ENCODE measurements at places on chromosomes 2 and 18. TPM values are rescaled to one million over a fixed set of nuclear protein-coding genes. Genes with fewer than 3 reads are reported as not detected.

GRCh38 chr18:57008001-57008686 lies 138.7 kb upstream of the BOD1L2 start:
- no peak overlapping the region for H3K27ac ChIP-seq
- H3K27me3 ChIP-seq, result no peaks in the 10 kb centered on the region
- no peak for DNase-seq
- no peak overlapping the region for H3K4me3 ChIP-seq
- peaks cover 16% of the 10 kb centered on the region for H3K4me1 ChIP-seq

- H3K36me3 ChIP-seq, result no peaks in the 10 kb centered on the region
- DNase-seq, result no peak
- H3K27ac ChIP-seq, result no peak overlapping the region
- H3K27me3 ChIP-seq, result no peaks in the 10 kb centered on the region
These were observed 252.4 kb downstream of the RNF144A start for GRCh38 chr2:7169593-7169992.

DNA sequence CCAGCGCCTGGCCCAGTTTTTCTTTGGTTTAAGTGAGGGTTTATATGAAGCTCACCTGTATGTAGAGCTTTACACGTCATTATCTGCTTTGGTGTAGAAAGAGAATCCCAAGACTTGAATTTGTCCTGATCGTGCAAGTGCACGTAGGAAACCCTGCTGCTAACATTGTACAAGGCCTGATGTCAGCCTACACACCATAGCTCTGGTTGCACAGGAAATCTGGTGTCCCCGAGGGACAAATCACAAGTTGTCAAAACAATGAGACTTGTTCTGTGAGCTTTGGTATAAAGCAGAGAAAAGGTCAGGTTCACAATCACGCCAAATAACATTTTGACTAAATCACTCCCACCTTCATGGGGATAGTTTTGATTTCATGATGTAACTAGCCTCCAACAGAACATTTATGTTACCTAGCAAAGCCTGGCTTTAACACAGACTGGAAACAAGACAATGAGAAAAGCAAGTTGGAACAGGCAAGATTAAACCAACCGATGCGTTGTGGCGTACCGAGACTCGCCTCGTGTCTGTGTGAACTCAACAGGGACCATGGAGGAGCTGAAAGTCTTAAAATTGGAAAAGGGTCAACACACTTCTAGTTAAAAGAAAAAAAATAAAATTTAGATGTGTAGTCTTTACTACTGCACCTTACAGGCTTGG lies 41.4 kb downstream of the ZAP70 start:
- H3K4me1 ChIP-seq, result no peaks in the 10 kb centered on the region
- no peak overlapping the region for H3K27ac ChIP-seq
- no peak overlapping the region for H3K4me3 ChIP-seq
- H3K27me3 ChIP-seq, result no peaks in the 10 kb centered on the region

DNA sequence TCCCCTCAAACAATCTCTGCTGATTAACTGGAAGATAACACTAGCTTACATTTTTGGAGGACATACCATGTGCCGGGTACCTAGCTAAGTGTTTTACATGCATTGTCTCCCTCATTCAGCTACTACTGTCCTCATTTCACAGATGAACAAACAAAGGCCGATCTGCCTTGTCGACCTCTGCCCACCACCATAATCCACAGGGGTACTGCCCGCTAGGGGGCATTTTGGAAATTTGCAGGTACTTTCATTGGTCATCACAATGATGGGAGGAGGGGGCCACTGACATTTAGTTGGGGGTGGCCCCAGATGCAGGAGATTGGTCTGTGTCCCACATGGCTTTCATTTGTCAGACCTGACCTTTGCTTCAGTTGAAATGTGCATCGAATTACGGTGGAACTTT lies 3.9 kb upstream of the TMEM163 start:
- H3K36me3 ChIP-seq, result no peaks in the 10 kb centered on the region
- no peaks in the 10 kb centered on the region for H3K4me1 ChIP-seq
- H3K4me3 ChIP-seq, result no peak overlapping the region
- no peak overlapping the region for H3K27ac ChIP-seq

Gene HOXD4
- total RNA-seq, result not detected

Gene ZBTB7C
- not detected for total RNA-seq

Gene NLRC4
- total RNA-seq, result 0.40 TPM

GRCh38 chr2:42762823-42763804 lies 821 bp downstream of the OXER1 start:
- no peaks in the 10 kb centered on the region for H3K4me1 ChIP-seq
- no peak overlapping the region for H3K27ac ChIP-seq
- no peak overlapping the region for H3K4me3 ChIP-seq
- DNase-seq, result no peak

- no peak overlapping the region for H3K4me3 ChIP-seq
- peak; percentile 45 for DNase-seq
- H3K27me3 ChIP-seq, result no peaks in the 10 kb centered on the region
- H3K4me1 ChIP-seq, result no peaks in the 10 kb centered on the region
- H3K36me3 ChIP-seq, result no peaks in the 10 kb centered on the region
These were observed 4.4 kb downstream of the CCL20 start for GRCh38 chr2:227817850-227818674.

DNA sequence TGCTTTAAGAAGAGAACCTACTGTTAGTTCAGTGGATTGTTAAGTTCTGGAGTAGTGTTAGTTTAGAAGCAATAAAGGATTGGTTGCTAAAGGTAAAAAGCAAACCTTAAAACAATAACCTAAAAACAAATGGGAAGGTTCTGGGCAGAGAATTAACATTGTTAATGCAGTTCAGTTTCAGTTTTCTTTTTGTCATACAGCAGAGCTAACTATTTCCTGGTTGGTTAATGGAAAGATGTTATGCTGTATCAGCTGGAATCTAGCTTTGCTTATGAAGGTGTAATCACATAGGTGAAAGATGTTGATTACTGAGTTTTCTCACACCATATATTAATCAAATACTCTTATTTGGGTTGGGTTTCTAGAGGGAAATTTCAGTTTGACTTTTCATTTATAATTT lies 23.8 kb downstream of the SMAD4 start:
- peak overlapping the region; percentile 72 for H3K27ac ChIP-seq
- H3K27me3 ChIP-seq, result no peaks in the 10 kb centered on the region
- H3K36me3 ChIP-seq, result peaks cover 13% of the 10 kb centered on the region
- no peak for DNase-seq

DNA sequence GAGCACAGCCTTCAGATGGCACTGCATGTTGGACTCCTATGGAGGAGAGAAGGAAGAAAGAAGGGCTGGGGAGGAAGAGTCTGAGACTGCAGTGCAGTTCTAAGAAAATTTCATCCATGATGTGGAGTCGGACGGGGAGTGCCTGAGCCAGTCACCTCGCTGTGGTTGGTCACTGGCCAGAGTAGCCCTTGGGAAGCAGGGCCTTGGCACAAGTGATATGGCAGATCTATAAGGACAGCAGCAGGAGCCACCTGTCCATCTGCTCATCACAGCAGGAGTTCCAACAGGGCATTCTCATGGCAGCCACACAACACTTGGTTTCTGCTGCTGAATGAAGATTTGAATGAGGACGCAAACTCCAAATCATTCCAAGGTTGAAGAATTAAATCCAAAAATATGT lies 314.8 kb downstream of the CYP26B1 start:
- no peak overlapping the region for H3K27ac ChIP-seq
- H3K4me1 ChIP-seq, result no peaks in the 10 kb centered on the region
- H3K4me3 ChIP-seq, result no peak overlapping the region
- peaks cover 1% of the 10 kb centered on the region for H3K27me3 ChIP-seq

GRCh38 chr18:5106730-5107129 lies 90.3 kb downstream of the AKAIN1 start:
- H3K4me1 ChIP-seq, result no peaks in the 10 kb centered on the region
- H3K4me3 ChIP-seq, result no peak overlapping the region
- H3K27ac ChIP-seq, result no peak overlapping the region
- no peak for DNase-seq
- H3K36me3 ChIP-seq, result no peaks in the 10 kb centered on the region
- H3K27me3 ChIP-seq, result no peaks in the 10 kb centered on the region

Gene THADA
- total RNA-seq, result 32.6 TPM

DNA sequence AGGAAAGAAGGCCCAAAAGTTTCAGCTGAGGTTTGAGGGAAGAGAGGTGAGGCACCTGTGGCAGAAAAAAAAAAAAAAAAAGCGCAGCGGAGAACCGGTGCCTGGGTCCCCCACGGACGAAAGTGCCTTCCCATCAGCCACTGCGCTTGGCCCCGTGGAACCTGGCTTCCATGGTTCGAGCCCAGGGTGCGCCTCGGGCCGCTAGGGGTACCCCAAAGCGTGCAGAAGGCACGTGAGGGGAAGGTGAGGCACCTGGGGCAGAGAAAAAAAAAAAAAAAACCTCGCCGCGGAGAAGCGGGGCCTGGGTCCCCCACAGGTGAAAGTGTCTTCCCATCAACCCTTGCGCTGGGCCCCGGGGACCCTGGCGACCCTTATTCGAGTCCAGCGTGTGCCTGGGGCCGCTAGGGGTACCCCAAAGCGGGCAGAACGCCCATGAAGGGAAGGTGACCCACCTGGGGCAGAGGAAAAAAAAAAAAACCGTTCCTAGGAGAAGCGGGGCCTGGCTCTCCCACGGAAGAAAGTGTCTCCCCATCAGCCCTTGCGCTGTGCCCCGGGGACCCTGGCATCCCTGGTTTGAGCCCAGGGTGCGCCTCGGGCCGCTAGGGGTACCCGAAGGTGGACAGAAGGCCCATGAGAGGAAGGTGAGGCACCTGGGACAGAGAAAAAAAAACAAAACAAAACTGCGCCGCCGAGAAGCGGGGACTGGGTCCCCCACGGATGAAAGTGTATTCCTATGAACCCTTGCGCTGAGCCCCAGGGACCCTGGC lies 228.6 kb downstream of the CCDC74A start:
- H3K27me3 ChIP-seq, result no peaks in the 10 kb centered on the region
- DNase-seq, result no peak
- no peak overlapping the region for H3K4me3 ChIP-seq
- no peak overlapping the region for H3K27ac ChIP-seq
- H3K4me1 ChIP-seq, result no peaks in the 10 kb centered on the region

GRCh38 chr2:74719066-74719465 lies 65.0 kb downstream of the SEMA4F start:
- no peaks in the 10 kb centered on the region for H3K36me3 ChIP-seq
- no peak overlapping the region for H3K27ac ChIP-seq
- no peak for DNase-seq
- H3K4me3 ChIP-seq, result no peak overlapping the region

DNA sequence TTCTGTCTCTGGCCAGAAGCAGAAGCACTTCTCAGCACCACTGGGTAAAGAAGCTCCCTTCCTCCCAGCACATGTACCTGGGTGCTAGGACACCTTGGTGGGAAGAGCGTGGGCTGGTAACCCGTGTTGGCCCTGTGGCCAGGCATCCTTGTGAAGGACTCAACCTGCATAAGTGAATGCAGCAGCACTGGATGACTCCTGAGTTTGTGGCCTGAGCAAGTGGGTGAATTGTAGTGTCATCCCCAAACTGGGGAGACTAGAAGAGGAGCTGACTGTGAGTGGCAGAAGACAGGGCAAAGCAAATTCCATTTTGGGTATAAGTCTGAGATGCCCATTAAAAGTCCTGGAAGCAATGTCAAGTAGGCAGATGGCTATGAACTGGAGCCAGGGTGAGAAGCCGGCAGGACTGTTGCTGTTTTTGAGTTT lies 63.4 kb downstream of the STAT1 start:
- no peak overlapping the region for H3K4me3 ChIP-seq
- no peak for DNase-seq
- H3K36me3 ChIP-seq, result no peaks in the 10 kb centered on the region
- H3K27me3 ChIP-seq, result no peaks in the 10 kb centered on the region
- H3K27ac ChIP-seq, result no peak overlapping the region

Gene POTEI
- 0.11 TPM for total RNA-seq

- no peak overlapping the region for H3K4me3 ChIP-seq
- H3K4me1 ChIP-seq, result no peaks in the 10 kb centered on the region
- H3K27me3 ChIP-seq, result no peaks in the 10 kb centered on the region
- no peak for DNase-seq
- H3K36me3 ChIP-seq, result no peaks in the 10 kb centered on the region
- no peak overlapping the region for H3K27ac ChIP-seq
These were observed 24.6 kb downstream of the ITGB6 start for GRCh38 chr2:160175169-160176134.

GRCh38 chr2:67772216-67773170 lies 290.3 kb downstream of the C1D start:
- no peaks in the 10 kb centered on the region for H3K36me3 ChIP-seq
- H3K4me3 ChIP-seq, result no peak overlapping the region
- H3K27ac ChIP-seq, result no peak overlapping the region
- no peak for DNase-seq
- no peaks in the 10 kb centered on the region for H3K4me1 ChIP-seq

Gene CXCR1
- not detected for total RNA-seq

DNA sequence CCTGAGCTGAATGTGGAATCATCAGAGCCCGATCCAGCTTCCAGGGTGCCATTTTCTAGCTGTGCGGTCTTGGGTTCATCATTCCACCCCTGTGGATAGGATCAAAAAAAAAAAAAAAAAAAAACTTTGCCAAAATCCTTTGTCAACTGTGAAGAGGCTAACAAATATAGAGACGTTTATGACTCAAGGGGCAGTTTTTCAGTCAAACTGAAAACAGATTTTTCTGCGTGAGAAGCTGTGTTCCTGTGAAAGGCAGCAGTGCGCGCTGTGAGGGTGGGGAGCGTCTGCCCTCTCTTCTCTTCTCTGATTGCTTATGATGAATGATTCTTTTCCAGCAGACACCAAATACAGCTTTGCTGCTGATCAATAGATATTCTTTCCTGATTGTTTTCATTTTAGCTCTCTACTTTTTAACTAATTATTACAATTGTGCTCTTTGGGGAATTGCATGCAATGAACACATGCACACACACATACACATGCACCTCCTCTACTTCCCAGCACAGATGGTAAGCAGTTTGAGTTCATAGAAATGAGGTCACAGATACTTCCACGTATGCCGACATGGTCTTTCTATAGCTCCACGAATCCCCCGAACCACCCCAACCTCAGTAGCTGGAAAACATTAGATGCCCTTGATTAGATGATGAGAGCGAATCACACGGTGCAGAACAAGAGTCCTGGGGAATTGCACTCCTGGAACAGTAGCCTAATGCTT lies 175.4 kb downstream of the NRP2 start:
- no peaks in the 10 kb centered on the region for H3K4me1 ChIP-seq
- DNase-seq, result no peak
- no peak overlapping the region for H3K4me3 ChIP-seq
- H3K27ac ChIP-seq, result no peak overlapping the region

- no peak for DNase-seq
- H3K36me3 ChIP-seq, result no peaks in the 10 kb centered on the region
- no peaks in the 10 kb centered on the region for H3K27me3 ChIP-seq
- no peaks in the 10 kb centered on the region for H3K4me1 ChIP-seq
These were observed 39.5 kb downstream of the EPHA4 start for GRCh38 chr2:221532641-221533040.

DNA sequence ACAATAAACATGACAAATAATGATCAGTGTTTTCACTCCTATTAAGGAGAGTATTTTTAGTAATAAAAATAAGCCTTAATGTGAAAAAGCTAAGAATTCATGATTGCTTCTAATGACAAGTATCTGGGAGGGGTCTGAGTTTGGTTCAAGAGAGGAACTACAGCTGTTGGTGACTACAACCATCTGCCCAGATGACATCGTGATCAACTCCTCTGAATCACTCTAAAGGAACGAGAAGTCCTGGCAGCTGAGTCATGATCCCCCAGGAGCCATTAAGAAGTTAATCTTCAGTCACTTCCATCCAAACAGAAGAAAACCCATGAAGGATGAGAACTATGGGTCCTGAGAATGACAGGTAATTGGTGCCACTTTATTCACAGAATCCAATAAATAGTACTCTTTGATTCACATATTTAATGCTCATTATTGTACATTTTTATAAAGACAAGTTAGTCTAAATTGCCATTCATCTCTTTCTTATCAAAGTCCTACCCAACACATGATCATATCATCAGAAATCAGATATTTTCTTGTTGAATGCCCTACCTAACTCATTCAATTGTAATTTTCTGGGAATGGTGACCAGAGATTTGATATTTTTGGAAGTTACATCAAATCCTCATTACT lies 6.8 kb downstream of the TFPI start:
- no peaks in the 10 kb centered on the region for H3K4me1 ChIP-seq
- no peaks in the 10 kb centered on the region for H3K36me3 ChIP-seq
- H3K27me3 ChIP-seq, result no peaks in the 10 kb centered on the region
